Testis (tissue), 5 donors: ENCODE measurements at places on chromosomes 5 and 9. TPM values are rescaled to one million over a fixed set of nuclear protein-coding genes. Genes with fewer than 3 reads are reported as not detected.

Gene SLC34A3
- total RNA-seq: 0.24 TPM

- no peak for DNase-seq
Observed at GRCh38 chr9:128729766-128730517, 6.0 kb upstream of the ZDHHC12 start.

Gene ACTBL2
- not detected for total RNA-seq

DNA sequence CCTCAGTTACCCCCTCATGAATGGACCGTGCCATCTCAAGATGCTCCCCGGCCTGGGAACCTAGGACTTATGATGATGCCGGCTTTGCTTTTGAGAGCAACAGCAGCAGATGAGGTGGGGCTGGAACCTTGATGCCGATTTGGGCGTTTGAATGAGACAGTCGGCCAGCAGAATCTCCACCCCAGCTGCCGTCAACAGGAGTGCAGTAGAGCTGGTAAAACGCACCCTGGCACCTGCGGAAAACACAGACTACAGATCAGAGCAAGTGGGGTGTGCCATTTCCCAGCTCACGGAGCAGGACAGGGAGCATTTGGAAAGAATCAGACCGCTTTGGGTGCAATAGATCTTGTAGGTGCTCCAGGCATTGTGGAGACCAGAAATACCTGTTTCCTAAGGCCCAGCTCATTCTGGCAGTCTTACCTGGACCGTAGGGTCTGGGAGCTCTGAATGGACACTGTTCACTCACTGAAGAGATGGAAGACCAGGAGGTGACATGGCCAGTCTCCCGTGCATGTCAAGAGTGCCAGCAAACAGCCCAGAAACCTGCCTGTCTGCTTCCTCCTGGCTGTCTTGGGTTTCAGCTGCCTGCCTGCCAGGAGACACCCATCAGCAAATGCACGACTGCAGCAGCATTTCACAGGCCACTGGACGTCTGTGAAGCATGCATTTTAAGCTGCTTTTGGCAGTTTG, 317.7 kb upstream of the IRX4 start:
- no peak for DNase-seq

DNA sequence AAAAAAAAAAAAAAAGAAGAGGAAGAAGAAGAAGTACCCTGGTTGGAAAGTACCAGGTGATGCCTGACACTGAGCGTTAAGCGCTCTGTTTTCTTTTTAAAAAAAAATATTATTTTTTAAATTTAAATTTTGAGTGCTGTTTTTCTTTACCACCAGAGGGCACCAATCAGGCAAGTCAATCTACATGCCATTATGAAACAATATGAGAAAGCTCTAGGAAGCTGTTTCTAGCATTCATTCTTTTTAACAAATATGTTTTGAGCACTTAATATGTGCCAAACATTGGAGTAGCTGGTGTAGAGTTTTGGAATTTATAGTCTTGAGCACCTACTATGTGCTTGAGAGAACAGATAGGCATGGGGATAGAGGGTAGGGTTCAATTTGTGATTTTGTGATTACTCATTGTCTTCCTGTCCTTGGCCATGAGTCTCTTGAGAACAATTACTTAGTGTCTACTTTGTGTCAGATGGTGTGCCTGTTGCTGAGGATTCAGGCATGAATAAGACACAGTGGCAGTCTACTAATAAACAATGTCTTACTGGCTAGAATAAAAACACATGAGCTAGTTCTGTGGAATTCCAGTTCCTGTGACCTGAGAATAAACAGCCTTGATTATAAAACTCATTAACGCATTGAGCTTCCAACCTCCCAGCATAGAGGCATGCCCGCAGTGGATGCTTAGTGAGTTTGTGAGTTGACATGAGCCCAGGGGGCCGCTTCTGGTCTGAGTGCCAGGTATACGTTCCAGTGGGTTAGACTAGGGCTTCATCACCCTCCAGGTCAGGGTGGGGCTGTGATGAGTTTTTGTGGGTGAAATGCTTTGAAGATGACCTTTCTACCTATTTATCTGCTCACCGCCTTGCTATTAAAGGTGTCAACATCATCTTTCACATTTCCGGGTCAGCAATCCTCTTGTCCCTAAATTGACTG, 3.0 kb upstream of the UBE2R2 start:
- DNase-seq: peak; percentile 55

Gene CCDC192
- total RNA-seq: 7.8 TPM

Gene OR13D1
- total RNA-seq: 0.56 TPM

GRCh38 chr9:129697656-129698253, 32.3 kb downstream of the PRRX2 start:
- no peak for DNase-seq

DNA sequence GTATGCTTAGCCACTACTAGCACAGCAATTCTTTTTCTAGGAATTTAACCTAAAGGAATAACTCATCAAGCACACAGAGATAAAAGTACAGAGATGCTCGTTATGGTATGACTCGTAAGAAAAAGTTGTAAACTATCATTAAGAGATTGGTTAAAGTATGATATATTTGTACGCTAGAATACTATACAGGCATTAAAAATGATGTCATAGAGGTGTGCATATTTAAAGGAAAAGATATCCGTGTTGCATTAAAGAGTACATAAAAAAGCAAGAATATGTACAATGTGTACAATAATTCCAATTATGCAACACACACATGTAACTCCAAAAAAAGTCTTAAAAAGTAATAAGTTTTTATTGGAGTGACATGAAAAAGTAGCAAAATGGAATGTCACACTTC, 54.5 kb upstream of the PALM2AKAP2 start:
- no peak for DNase-seq

Gene QRFP
- 0.24 TPM for total RNA-seq

DNA sequence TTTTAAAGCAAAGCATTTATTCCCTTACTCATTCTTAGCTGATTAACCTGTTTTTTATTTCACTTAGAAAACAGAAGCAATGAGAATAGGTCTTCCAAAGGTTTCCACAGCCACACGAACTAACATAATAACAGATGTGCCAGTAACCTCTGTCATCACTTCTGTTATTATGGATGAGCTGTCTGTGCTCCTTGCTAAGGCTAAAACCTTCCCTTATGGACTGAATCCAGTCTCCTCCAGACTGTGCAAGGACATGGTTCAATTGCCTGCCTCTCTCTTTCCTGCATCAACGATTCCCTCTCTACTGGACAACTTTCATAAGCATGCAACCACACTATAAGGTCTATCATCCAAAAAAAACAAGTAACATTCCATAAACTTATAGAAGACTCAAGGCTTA, 1446.2 kb downstream of the MAT2B start:
- no peak for DNase-seq

DNA sequence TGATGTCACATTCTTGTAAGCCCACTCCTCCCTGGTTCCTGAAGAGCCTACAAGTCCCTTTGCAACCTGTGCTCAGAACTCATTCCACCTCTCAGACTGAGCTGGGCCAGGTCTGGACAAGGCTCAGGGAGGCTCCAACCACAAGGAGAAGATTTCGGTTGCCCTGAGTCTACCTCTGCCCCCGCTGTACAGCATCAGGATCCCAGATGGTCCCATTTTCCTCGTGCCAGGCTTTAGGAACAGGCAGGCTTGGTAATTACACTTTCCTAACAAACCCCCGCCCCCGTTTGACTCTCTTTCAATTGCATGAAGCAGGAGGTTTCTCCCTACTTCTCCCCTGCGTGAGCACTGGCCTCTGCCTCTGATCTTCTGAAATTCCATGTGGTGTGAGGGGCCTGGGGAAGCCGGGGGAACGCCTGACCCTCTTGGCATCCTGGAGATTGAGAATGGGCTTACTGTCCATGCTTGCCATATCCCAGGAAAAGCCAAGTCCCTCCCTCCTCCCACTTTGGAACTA, 86.9 kb upstream of the CTNNA1 start:
- DNase-seq: no peak

DNA sequence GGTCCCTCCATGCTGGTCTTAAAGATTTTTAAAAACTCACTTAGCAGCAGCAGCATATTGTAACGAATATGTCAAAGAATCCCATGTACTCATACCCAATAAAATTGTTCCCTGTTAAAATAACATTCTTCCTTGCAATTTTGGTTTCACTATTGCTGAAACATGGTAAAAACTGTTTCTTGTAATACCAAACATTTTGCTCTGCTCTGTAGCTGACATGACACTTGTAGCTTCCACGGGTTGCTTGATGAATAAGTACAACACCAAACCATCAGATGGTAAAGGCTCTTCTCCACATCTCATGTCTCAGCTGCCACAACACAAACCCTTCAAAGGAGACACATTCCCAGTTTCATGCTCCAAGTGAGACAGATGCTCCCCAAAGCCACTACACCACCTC, 180.7 kb upstream of the PTGER4 start:
- DNase-seq: no peak

DNA sequence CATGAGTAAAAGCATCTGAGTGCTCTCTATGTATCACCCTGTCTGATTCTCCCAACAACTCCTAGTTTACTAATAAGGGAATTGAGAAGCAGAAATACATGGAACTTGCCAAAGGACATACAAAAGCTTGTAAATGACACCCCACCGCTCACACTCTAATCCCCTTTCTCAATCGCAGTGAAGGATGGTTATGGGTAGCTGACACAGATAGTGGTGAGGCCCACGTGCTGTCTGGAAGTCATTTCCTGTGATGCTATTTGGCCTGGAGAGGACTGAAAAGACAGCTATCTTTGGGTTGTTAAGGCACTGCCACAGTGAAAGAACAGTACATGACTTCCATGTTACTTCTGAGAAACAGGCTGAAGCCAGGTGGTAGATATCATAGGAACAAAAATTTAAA, 117.0 kb downstream of the GLIS3 start:
- DNase-seq: no peak

- no peak for DNase-seq
Observed at GRCh38 chr5:143219696-143220095, 183.8 kb downstream of the NR3C1 start.

Gene BTNL3
- 4.1 TPM for total RNA-seq

DNA sequence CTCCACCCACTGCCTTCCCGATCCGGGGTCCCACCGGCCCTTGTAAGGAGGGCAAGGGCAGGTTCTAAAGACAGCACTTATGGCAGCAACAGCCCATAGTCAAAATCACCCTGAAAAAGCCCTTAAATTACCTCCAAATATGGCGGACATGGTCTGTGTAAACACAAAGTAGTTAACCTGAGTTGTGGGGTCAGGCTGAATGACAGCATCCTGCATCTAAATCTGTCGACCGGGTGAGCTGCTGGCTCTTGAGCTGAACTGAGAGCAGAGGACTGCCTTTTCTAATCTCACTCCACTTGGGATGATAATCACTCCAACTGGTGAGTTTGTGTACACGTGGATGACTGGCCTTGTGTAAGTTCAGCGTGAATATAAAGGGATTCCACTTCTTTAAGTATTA, 249.6 kb downstream of the DENND1A start:
- no peak for DNase-seq

- DNase-seq: no peak
Observed at GRCh38 chr5:142841511-142842265, 71.5 kb downstream of the ARHGAP26 start.

DNA sequence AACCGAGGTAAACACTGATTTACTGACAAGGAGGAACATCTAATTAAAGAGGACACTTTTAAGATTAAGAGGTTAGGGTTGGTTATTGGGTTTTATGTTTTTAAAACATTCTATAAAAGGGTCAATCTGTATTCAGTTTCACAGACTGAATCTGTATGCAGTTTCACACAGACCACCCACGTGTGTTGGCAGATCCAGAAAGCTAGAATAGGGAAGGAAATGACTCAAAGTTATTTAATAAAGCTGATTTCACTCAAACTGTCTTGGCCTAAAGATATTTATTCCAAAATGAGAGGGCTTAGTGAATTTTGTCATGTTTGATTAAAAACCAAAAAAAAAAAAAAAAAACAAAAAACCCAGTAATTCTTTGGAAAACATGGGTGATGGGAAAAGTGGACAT, 140.2 kb downstream of the SLC24A2 start:
- no peak for DNase-seq

- DNase-seq: no peak
Observed at GRCh38 chr9:69542058-69542457, 130.1 kb downstream of the APBA1 start.

DNA sequence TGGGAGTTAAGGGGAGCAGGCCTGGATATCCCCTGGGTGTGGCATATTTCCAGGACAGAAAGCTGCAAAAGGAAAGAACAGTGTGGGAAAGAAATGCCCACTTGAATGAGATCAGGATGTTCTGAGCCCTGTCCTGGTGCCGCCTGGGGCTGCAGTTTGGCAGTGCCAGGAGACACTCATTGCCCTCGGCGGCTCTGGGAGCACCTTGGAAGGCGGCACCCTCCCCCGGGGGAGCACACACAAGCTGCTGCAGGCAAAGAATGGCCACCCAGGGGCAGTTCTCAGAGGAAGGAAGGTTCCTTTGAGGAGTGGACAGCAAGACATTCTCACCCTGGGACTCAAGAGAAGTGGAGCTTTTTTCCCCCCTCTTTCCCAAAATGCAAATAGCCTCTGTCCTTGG, 305.3 kb downstream of the NTRK2 start:
- DNase-seq: no peak

Gene IFNK
- total RNA-seq: not detected

DNA sequence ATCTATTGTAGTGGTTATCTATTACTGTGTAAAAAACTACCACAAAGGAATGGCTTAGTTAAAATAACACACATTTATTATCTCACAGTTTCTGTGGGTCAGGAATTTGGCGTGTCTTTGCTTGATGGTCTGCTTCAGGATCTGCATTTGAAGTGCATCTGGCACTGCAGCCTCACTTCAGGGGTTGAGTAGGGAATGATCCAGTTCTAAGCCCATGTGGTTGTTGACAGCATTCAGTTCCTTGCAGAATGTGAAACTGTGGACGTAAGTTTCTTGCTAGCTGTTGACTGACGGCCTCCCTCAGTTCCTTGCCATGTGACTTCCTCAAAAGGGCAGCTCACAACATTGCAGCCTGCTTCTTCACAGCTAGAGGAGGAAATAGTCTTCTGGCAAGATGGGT, 2.1 kb upstream of the OGN start:
- DNase-seq: peak; percentile 37

DNA sequence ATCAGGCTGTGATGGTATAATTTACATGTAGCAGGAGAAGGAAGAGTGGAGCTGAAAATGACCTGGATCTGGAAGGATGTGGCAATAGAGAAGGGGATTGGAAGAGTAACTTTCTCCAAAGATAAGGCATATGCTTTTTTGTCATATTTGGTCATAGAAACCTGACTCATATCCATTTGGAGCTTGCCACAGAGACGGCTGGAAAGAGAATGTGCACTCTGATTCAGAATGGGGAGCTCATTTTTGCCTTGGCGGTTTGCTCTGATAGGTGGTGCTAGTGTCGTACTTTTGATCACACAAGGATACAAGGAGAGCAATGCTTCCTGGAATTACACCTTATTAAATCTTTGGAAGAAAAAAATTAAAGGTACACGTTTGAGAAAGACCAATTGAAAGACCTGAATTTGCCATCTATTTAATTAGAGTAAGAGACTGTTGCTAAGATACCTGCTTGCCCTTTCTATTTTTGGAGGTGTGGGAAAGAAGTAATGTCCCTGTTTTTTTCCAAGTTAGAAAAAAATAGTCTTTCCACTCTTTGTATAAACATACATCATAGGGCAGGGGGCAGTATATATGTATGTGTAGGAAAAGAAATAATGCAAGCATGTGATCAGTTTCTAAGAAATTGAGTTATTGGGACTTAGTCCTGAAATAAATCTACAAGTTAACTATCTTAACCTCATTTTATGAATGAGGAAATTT, 5.4 kb downstream of the LSM11 start:
- DNase-seq: no peak
